ENCODE measurements at places on chromosomes 7 and 10. TPM values are rescaled to one million over a fixed set of nuclear protein-coding genes. Genes with fewer than 3 reads are reported as not detected.

GRCh38 chr7:55570939-55571338, 1.4 kb downstream of the VOPP1 start:
- peak; percentile 88 for DNase-seq

DNA sequence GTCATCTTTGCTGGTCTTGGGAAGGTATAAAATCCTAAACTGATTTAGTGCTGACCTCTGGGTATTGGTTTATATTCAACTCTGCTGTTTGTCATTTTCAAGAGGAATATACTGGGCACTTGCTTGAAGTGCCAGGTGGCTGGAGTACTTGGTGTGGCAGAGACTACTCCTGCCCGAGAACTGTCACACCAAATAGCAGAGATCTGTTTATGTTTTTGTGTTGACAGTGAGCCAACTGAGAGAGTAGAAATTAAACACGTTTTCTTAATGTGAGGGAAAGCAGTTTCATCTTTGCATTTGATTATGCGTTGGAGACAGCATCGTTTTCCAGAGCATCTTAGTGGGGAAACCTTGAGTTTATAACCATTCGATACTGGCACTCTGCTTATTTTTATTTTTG, 174.4 kb downstream of the CDCA7L start:
- no peak for DNase-seq

DNA sequence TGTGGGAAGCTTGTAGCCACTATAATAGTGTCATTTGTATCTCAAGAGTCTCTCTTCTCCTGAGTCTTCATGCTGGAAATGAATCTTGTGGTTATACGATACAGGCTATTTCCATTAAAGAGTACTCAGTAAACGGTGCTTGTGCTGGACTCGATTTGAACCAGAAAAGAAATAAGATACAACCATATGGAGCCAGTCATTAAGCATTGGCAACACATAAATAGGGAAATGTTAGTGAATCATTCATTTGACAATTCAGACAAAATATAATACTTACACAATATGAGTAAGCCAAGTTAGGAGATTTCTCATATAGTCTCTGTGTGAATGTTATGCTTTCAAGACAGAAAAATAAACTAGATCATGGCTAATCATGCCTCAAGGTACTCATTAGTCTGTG, 356.8 kb downstream of the PLXDC2 start:
- no peak for DNase-seq

DNA sequence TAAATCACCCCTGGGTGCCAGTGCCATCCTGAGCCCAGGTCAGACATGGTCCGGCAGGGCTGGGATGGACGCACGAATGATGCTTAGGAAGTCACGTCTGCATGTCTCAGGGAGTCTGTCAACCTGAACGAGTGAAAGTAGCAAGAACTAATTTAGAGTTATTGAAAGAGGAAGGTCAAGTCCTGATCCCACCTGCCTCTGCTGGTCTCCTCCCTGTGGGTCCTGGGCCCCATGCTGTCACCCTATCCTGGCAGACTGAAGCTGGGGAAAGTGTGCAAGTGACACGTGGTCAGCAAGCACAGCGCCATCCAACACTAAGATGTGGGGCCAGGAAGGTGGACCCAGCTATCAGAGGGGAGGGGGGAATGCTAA, 26.1 kb upstream of the GRID1 start:
- DNase-seq, result no peak

- peak; percentile 12 for DNase-seq
Observed at GRCh38 chr10:75035975-75036708, 75.3 kb upstream of the SAMD8 start.

GRCh38 chr10:96468845-96469244, 44.9 kb downstream of the TLL2 start:
- no peak for DNase-seq

DNA sequence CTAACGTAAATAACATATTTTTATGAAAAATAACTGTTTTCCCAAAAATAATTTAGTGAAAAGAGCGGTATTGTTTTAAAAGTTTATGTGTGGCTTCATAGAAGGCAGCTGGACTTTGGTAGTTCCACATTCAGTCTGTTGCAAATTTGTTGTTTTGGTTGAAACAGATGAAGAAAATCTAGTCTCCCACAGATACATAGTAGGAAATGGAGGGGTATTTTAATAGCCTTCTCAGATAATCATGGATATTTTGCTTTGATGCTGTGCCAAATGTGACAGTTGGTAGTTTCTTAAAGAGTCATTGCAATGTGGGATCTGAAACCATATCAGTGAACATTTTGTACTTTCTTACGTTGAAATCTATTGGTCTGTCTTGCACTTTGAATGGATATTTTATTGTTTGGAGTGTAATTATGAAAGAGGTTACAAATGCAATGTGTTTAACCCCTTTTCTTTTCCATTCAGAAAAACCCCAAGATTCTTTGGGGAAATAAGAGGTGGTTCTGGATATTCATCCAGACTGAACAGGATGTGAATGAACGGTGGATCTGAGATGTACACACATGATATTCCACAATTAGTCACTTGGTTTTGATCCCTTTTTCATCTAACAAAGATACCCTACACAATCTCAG, 10.4 kb downstream of the ZNF365 start:
- DNase-seq, result peak; percentile 72

DNA sequence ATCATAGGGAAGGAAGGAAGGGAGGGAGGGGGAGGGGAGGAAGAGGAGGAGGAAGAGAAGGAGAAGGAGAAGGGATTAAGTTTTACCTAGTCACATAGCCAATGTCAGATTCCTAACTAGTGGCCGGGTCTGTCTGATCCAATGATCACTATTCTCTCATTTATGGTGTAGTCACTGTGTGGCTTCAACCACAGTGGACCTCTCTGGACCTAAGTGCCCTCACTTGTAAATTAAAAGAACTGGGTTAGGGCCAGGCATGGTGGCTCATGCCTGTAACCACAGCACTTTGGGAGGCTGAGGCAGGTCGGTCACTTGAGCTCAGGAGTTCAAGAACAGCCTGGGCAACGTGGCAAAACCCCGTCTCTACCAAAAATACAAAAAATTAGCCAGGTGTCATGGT, 6.6 kb upstream of the SERPINE1 start:
- peak; percentile 83 for DNase-seq

- peak; percentile 0 for DNase-seq
Observed at GRCh38 chr7:52635021-52635420, 400.4 kb upstream of the POM121L12 start.

DNA sequence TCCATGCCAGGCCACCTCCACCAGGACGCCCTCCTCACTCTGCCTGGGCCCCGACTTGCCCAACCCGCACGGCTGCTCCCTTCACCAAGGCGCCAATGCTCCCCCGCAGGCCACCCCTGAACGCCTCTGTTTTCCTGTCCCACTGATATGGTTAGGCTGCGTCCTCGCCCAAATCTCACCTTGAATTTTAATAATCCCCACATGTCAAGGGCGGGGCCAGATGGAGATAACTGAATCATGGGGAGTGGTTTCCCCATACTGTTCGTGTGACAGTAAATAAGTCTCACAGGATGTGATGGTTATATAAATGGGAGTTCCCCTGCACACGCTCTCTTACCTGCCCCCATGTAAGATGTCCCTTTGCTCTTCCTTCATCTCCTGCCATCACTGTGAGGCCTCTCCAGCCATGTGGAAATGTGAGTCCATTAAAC, 29.8 kb downstream of the RSU1 start:
- no peak for DNase-seq

GRCh38 chr10:12408472-12408871, 59.1 kb downstream of the CAMK1D start:
- no peak for DNase-seq

DNA sequence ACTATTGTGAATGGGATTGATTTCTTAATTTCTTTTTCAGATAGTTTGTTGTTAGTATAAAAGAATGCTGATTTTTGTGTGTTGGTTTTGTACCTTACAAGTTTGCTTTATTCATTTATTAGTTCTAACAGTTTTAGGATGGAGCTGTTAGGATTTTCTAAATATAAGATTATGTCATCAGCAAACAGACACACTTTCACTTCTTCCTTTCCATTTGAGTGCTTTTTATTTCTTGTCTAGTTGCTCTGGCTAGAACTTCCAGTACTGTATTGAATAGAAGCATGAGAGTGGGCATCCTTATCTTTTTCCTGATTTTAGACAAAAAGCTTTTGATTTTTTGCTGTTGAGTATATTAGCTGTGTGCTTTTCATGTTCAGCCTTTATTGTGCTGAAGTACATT, 81.5 kb downstream of the DNAH11 start:
- DNase-seq, result no peak

- no peak for DNase-seq
Observed at GRCh38 chr7:125126376-125126775, 196.8 kb upstream of the POT1 start.

DNA sequence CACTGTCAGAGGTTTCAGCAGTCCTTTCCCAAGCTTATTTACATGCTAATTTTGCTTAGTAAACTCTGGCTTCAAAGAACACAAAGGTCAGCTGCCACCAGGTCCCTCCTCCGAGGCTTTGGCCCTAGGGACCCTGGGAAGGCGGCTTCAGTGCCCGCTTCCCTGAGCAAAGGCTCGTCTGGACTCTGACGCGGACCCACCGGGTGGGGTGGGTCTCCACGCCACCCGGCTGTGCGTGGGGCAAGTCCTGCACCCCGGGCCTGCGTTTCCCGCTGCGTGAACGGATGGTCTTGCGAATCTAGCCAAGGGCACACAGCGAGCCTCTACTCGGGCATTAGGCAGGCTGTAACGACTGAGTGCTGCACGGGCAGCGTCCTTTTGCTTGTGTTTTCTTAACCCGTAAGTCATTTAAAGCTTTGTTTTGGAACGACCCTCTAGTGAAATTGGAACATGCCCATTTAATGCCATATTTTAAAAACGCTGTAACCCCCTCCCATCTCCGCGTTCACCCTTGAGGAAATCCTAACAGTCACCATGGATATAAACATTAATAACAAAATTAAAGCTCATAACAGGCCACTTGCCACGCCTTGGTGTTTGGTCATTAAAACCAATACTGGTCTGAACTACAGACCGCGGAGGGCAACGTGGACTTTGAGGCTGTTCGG, 828 bp downstream of the BNIP3 start:
- DNase-seq, result peak; percentile 31

DNA sequence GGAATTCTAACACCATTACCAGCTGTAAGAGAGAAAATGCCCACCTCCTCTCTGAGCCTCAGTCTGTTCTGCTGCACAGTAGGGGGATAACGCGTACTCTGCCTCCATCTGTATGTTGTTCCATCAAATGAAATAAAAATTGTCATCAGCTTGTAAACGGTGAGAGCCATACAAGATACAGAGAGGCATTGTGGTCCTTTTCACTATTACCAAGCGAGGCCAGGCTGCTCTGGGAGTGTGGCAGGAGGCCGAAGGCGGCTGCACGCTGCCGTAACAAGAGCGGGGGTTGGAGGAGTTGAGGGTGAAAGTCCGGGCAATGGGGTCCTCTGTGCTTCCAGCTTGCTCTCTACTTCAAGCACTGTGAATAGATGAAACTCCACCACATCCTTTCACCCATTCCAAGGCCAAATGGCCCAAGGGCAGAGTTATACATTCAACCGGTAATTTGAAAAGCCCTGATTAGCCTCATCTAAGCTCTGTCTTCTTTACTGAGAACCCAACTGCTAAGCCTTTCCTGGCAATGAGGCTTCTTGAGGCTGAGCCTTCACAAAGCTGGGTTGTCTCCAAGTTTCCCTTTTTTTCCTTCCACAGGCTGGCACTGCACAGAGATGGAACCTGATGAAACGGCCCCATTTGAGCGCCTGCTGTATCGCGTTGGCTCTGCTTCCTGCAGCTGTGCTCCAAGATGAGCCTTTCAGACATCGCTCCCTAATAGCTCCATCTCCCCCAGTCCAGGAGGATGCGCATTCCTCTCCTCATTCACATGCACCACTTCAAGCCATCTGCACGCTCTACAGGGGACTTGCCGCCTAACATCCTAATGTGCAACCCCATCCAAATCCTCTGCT, 47.2 kb downstream of the PYROXD2 start:
- no peak for DNase-seq

DNA sequence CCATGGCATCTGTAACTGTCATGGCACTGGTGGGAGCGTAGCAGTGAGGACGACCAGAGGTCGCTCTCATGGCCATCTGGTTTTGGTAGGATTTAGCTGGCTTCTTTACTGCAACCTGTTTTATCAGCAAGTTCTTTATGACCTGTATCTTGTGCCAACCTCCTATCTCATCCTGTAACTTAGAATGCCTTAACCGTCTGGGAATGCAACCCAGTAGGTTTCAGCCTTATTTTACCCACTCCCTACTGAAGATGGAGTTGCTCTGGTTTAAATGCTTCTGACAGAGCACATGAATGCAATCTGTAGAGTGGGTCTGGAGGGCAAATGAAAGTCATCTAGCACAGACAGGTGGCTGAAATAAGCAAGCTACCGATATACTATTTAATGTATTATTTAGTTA, 55.3 kb upstream of the OPN4 start:
- DNase-seq, result no peak

DNA sequence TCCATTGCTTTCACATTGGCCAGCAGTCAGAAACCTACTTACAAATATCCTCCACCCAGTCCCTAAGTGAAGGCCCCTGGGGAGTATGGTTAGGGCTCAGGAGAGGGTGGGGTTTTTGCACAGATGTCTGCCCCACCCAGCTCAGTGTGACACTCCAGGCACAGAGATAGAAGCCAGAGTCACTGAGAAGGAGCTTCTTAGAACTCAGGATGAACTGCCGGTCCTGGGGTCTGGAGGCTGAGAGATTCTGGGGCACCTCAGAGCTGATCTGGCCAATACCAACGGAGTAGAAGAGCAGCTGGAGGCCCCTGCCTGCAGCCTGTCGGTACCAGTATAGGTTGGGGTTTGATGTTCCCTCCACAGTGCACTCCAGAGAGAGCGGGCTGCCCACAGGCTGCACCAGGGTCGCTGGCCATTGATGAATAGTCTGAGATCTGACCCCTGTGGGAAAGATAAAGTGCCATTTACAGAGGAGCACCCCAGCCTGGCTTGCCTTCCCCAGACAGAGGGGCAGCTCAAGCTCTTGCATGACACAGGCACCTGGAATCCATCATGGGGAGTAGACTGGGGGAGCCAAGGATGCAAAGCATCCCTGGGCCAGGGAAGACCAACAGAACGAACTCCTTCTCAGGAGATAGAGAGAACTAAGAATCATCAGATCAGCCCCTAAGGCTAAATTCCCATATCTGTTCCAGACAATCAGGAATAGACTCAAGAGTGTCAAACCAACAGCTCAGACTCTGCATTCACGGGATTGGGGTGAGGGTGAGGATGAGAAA, 41.9 kb downstream of the PRSS2 start:
- DNase-seq, result peak; percentile 19

DNA sequence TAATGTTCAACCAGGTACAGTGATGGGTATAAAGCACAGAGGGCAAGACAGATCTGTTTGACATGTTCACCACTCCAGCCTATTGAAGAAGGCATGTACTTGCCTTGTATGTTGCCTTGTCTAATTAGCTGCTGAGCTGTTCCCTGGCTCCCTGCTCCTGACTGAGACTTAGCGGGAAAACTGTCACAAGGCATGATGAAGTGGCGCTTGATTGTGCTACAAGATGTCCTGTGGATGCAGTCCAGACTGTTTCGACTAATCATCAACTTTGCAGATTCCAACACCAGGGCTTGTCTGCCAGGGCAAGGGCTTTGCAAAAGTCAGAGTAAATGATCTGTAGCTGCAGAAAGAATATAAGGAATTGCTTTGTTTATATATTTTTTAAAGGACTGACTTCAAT, 136.2 kb upstream of the NRBF2 start:
- no peak for DNase-seq

The TAC1 gene
- total RNA-seq, result not detected

The SEMA3C gene
- total RNA-seq, result 116 TPM

The CCZ1B gene
- 25.6 TPM for total RNA-seq

The AKR1C1 gene
- 25.7 TPM for total RNA-seq

The CTTNBP2 gene
- total RNA-seq, result 0.59 TPM

The TFR2 gene
- 1.6 TPM for total RNA-seq

The C7orf33 gene
- total RNA-seq, result not detected

The GCK gene
- not detected for total RNA-seq

The ELN gene
- total RNA-seq, result 26.2 TPM

The CEP41 gene
- total RNA-seq, result 32.0 TPM

The NUTM2E gene
- 0.05 TPM for total RNA-seq

The UNCX gene
- total RNA-seq, result not detected

The ATG9B gene
- total RNA-seq, result not detected

The CDK1 gene
- total RNA-seq, result 191 TPM

Data from M059J (cell line).